ENCODE measurements at places on chromosomes 12 and 14.

DNA sequence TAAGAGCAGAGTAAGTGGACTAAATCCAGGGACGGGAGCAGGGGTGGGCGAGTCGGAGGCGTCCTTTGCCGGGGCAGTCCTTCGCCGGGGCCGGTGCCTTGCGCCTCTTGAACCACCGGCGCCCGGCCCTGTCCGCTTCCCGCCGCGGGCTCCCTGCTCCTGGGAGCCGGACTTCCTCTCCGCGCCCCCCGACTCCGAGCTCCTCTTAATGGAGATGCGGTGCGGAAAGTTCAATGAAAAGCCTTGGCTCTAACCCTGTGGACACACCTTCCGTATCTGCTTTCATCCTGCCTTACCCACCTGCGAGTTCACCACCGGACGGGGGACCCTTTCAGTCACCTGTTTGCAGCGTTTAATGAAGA, 412 bp downstream of the FGFR1OP2 start:
- DNase-seq: no peak

- no peak for DNase-seq
Measured at GRCh38 chr14:102806447-102806846, 29.2 kb downstream of the TRAF3 start.

- no peak for DNase-seq
Measured at GRCh38 chr14:78566859-78567172, 396.6 kb downstream of the NRXN3 start.

- DNase-seq: no peak
Measured at GRCh38 chr12:54249489-54249888, 30.4 kb downstream of the CBX5 start.

DNA sequence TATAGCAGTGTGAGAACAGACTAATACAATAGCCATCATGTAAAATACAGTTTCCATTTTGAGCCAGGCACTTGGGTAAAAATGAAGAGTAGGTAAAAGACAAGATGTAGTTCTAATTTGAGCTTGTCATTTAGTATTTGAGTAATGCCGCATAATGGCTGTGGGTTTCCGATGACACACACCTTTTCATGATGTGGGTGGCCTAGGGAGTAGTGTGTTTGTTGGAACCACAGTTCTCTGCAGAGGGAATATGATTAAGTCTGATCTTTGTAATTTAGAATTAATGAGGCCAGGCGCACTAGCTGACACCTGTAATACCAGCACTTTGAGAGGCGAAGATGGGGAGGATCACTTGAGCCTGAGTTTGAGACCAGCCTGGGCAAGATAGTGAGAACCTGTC, 61.8 kb downstream of the RCOR1 start:
- DNase-seq: no peak

Measured in AG09319 (cell line).